ENCODE measurements at places on chromosomes 2 and 18. TPM values are rescaled to one million over a fixed set of nuclear protein-coding genes. Genes with fewer than 3 reads are reported as not detected.

- DNase-seq: no peak
Observed at GRCh38 chr2:26298286-26298637, 47.7 kb upstream of the SELENOI start.

DNA sequence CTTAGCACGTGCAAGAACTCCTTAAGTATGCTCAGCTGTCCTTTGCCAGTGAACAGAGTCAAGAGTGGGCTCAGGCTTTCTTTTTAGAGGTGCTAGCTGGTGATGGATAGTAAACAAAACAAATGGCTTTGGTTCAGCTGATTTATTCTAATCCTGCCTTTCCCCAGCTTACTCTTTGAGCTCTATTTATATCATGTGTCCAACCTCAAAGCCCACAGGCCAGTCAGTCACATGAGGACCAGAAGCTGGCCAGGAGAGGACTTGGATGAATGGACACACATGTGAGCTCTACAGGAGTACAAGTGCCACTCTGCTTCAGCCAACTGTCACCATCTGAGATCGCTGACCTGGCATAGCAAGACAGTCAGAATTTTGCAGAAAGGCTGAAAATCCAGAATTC lies 59.4 kb downstream of the STK39 start:
- DNase-seq: no peak

GRCh38 chr18:48845174-48845573 lies 105.6 kb downstream of the SMAD7 start:
- no peak for DNase-seq

The UCN gene
- total RNA-seq: 1.6 TPM

- DNase-seq: no peak
Observed at GRCh38 chr2:39265315-39265714, 21.5 kb upstream of the CDKL4 start.

DNA sequence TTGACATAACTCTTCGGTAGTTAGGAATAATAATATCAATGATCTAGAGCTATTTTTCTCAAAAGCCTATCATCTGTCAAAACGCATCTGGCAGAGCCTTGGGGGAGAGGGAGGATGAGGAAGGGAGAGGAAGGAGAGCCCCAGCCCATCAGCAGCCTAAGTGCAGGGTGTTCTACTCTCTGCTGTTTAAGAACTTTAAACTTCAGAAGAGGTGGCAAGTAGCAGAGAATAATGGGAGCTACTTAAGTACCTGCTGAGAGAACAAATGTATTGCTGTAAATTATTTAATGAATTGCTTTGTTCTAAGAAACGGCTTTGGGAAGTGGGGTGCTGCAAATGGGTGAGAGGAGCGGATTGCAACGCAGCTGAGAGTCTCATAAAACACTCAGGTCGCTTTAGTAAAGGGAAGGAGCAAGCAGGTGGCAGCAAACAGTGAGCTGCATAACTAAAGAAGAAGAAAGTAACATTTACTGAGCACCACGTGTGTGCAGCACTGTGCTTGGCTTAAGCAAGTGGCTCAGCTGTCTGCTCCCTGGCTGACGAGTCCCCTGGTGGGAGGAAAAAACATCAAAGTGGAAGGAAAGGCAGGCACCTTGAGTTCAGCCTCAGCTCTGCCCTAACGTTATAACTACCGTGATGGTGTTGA lies 26.3 kb upstream of the SH3RF3 start:
- DNase-seq: no peak

DNA sequence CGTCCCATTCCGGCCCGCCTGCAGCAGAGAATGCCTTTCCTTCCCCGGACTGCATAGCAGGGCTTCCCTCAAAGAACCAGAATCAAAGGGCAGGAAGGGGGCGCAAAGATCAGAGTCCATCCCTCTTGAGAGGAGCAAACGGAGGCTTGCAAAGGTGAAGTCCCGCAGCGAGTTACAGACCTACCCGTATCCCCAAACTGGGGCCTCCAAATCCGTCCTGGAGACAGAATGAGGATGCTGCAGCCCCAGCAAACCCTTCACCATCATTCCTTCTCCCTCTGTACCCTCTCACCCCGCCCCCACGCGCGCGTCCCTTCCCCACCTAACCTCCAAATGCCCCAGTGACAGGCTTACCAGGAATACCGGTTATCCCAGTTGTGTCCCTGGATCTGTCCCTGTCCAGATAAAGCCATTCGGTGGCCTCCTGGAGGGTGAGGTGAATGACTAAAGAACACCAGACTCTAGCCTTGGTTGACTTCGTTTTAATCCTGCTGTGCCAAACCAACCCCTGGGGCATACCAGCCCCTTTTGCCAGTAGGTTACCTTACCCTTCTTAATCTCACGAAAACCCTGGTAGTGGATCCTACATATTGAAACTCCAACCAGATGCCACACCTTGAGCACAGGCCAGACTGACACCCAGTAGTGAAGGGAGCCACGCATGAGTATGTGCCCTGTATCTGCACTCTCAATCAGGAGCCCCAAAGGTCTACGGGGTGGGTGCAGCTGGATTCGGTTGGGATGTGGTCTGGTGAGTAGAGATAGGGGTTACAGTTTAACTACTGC lies 961 bp upstream of the SLC40A1 start:
- DNase-seq: no peak

- DNase-seq: no peak
Observed at GRCh38 chr18:34970106-34970505, 71.1 kb upstream of the MAPRE2 start.

GRCh38 chr2:219650426-219651248 lies 23.2 kb downstream of the SLC4A3 start:
- no peak for DNase-seq

DNA sequence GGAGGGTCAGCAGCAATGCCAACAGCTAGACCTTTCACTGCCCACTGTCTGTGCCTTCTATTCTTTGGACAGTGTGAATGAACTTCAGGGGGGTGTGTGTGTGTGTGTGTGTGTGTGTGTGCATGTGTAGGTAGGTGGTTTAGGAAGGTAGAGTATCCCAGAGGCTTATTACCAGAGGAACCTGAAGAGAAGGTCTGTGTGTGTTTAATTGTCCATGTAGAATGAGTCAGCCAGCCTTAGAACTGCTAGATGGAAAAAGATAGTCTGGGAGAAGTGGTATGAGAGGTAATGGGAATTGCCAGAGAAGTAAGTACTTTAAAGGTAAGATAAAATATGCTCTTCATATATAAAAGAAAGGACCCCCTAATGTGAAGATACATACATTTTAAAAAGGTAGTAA lies 522.2 kb downstream of the PIK3C3 start:
- no peak for DNase-seq

DNA sequence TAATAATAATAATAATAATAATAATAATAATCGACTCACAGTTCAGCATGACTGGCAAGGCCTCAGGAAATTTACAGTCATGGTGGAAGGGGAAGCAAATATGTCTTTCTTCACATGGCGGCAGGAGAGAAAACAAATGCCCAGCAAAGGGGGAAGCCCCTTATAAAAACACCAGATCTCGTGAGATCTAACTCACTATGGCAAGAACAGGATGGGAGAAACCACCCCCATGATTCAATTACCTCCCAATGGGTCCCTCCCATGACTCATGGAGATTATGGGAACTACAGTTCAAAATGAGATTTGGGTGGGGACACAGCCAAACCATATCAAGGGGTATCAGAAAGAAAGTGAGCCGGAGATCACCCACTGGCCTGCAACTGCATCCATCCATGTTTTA lies 40.5 kb upstream of the PAPOLG start:
- DNase-seq: no peak

- DNase-seq: no peak
Observed at GRCh38 chr2:233387667-233388528, 33.6 kb downstream of the DGKD start.

DNA sequence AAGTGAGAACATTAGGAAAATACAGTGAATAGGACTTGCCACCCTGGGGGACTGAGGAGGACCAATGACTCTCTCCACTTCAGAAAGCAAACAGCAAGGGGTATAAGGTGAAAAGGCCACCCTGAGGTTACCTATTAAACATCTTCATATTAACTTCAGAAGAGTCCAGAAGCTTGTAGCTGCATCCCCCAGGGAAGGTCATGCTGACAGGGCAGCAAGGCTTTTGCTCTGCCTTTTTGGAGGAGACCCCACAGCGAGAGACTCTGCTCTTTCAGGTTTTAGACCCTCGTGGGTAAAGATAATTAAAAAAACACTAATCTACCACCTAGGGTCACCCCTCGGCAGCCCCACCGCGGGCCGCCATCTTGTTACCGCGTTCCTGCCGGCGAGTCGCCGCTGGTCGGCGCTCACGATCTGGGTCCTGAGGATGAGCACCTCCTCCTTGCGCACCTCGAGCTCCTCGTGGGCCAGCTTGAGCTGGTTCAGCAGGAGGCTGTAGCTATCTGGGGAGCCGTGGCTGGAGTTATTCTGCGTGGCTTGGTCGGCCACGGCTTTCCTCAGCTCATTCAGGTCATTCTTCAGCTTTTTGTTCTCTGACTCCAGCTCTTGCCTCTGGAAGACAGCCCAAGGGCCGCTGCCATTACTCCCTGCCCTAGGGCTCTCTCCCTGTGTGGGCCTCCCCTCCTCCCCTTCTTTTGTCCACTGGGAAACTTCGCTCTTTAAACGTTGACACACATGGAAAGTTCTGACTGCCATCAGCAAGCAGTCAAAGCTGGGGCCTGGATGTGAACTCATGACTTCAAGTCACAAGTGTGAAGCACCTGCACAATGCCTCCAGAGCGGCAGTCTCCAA lies 50.7 kb upstream of the ACAA2 start:
- no peak for DNase-seq

- DNase-seq: no peak
Observed at GRCh38 chr18:57965246-57965645, 78.8 kb upstream of the NEDD4L start.

The CD8A gene
- 0.54 TPM for total RNA-seq

- DNase-seq: no peak
Observed at GRCh38 chr2:150900913-150901312, 360.8 kb downstream of the RBM43 start.

DNA sequence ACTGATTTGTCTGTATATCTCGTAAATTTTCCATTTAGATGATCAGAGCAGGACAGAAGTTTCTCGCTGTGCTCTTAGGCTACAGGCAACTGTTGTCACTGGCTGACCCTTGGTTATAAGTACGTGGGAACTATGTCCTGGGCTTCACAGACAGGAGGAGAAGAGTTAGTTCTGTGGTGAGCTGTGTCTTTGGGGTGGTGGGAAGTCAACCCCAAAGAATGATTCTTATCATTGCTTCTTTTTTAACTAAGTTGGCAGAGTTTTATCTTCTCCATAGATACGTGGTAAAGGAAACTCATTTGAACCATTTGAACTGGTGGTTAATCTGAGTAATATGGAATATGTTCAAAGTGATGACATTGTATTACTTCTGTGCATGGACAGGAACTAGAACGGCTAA lies 230.6 kb upstream of the EPAS1 start:
- no peak for DNase-seq

GRCh38 chr18:69257861-69258458 lies 142.7 kb upstream of the DOK6 start:
- DNase-seq: no peak

DNA sequence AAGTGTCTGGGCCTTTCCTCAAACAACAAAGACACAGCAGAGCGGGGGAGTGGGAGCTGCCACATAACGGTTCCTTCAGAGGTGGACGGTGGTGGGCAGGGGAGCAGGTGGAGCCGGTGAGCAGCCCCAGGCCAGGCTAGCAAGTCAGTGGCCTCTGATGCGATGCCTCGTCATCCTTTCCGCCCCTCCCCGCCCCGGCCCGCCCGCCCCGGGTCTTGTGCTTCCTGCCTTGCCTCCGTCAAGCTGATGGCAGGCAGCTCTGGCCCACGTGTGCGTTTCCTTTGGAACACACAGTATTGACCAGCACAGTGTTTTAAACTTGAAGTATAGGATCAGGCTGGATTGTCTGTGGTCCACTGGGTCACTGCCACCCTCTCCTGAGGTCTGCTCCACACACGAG lies 38.9 kb downstream of the PIEZO2 start:
- DNase-seq: no peak

The TRIM43 gene
- not detected for total RNA-seq

The RNASEH1 gene
- total RNA-seq: 33.7 TPM

DNA sequence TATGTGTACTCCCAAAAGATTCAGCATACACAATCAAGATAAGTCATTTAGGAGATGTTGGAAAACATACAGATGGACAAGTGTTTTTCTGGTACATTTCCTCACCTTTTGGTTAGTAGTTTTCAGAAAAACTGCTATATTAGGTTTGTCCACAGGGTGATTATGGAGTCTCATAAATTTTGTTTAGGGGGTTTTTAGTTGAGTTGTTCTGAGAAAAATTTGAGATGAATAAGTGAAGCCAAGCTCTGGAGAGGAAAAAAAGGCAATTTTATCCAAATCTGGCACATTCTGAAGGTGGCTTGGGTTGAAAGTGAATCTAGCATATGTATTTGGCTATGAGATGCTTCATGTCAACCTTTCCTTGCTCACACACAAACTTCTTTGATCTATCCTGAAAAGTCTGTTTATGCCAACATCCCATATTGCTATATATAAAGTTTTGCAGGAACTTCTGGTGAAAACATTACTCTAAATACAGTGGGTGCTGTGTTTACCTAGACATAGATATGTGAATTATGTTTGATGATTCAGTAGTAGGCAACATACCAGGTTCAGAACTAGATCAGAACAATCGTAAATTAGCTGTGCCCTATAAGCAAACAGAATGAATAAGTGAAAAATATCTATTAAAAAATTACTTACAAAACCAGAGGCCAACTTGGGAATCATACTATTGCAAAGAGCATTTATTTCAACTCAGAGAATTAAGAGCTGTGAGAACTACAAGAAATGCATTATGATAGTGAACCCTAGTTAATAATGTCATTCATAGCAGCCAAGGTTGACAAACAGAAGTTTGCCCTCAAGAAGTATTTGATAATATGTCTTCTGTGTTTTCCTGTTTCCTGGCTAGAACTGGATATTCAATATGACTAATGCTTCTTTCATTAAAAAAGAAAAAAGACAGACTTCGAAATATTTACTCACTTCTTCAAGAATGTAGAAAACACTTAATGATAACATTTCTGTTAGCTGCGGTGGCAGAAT lies 552.0 kb downstream of the IRS1 start:
- DNase-seq: no peak

- DNase-seq: no peak
Observed at GRCh38 chr18:26536664-26537063, 11.7 kb downstream of the KCTD1 start.

- DNase-seq: no peak
Observed at GRCh38 chr2:11467749-11468148, 1.8 kb upstream of the E2F6 start.
